Adrenal gland (tissue), 19 donors: ENCODE measurements at places on chromosomes 12 and 14. TPM values are rescaled to one million over a fixed set of nuclear protein-coding genes. Genes with fewer than 3 reads are reported as not detected.

The IGFBP6 gene
- polyA plus RNA-seq, result 26.4 TPM

The MDM2 gene
- 241 TPM for polyA plus RNA-seq

The TMPO gene
- polyA plus RNA-seq, result 13.0 TPM

The OAS2 gene
- polyA plus RNA-seq, result 9.5 TPM

The CCDC77 gene
- polyA plus RNA-seq, result 9.3 TPM

The MAP4K5 gene
- 16.8 TPM for polyA plus RNA-seq

The CMTM5 gene
- 0.59 TPM for polyA plus RNA-seq

The TCL1B gene
- polyA plus RNA-seq, result 0.13 TPM

The ATP2B1 gene
- 23.5 TPM for polyA plus RNA-seq

The ACSS3 gene
- 12.9 TPM for polyA plus RNA-seq

The PTPRR gene
- 0.56 TPM for polyA plus RNA-seq

The RHEBL1 gene
- polyA plus RNA-seq, result 0.71 TPM

The ANKRD9 gene
- polyA plus RNA-seq, result 35.2 TPM

The GYS2 gene
- 0.08 TPM for polyA plus RNA-seq

The ANO4 gene
- polyA plus RNA-seq, result 5.6 TPM

The NEK9 gene
- polyA plus RNA-seq, result 51.7 TPM

The NKX2-8 gene
- polyA plus RNA-seq, result not detected

The OTX2 gene
- not detected for polyA plus RNA-seq

The C1QL4 gene
- not detected for polyA plus RNA-seq

The GALNT16 gene
- 16.3 TPM for polyA plus RNA-seq

The RNASE1 gene
- 170 TPM for polyA plus RNA-seq

The RGS6 gene
- polyA plus RNA-seq, result 0.71 TPM

The KLRK1 gene
- polyA plus RNA-seq, result 1.5 TPM

The AGAP2 gene
- 2.6 TPM for polyA plus RNA-seq

The KLRF2 gene
- polyA plus RNA-seq, result not detected

The DBX2 gene
- not detected for polyA plus RNA-seq

The CLEC1B gene
- polyA plus RNA-seq, result 1.3 TPM

The KRT3 gene
- not detected for polyA plus RNA-seq

The CMA1 gene
- not detected for polyA plus RNA-seq
